Right kidney (tissue), 9 donors: ENCODE measurements at places on chromosomes 16 and 17.
A peak's percentile ranks its signal among the peaks of the same experiment; 100 is the strongest.

DNA sequence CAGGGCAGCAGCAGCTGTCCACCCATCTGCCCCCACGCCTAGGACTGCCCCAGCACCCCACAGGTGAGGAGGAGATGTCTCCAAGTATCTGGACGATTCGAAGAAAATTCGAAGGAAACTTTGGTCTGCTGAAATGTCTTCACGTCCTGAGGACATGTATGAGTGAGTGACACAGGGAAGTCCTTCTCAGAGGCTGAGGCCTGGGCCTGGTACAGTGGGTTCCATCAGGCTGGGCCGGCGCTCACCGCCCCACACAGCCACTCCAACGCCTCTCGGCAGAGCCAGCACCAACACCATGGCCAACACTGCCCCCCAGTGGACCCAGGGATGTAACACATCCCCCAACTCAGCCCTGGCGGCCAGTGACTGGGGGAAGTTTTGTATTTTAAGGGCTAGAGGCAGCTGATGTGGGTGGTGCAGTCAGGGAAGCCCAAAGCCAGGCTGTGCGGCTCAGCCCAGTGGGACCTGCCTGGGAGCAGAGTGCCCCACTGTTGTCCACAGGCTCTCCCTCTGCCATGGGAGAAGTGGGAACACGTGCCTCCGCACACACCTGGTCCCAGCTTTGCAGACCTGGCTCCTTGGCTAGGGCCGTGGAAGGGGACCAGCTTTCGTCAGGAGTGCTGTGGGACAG, 55.8 kb upstream of the FASN start:
- DNase-seq = peak; percentile 76

- no peak for DNase-seq
Measured at GRCh38 chr16:17945080-17945601, 391.4 kb downstream of the NPIPA8 start.

GRCh38 chr17:79097226-79098055, 22.8 kb downstream of the ENGASE start:
- DNase-seq = no peak

GRCh38 chr17:79781736-79782575, 4.0 kb downstream of the CBX2 start:
- DNase-seq = no peak

- no peak for DNase-seq
Measured at GRCh38 chr17:43787728-43788127, 7.5 kb downstream of the CFAP97D1 start.

DNA sequence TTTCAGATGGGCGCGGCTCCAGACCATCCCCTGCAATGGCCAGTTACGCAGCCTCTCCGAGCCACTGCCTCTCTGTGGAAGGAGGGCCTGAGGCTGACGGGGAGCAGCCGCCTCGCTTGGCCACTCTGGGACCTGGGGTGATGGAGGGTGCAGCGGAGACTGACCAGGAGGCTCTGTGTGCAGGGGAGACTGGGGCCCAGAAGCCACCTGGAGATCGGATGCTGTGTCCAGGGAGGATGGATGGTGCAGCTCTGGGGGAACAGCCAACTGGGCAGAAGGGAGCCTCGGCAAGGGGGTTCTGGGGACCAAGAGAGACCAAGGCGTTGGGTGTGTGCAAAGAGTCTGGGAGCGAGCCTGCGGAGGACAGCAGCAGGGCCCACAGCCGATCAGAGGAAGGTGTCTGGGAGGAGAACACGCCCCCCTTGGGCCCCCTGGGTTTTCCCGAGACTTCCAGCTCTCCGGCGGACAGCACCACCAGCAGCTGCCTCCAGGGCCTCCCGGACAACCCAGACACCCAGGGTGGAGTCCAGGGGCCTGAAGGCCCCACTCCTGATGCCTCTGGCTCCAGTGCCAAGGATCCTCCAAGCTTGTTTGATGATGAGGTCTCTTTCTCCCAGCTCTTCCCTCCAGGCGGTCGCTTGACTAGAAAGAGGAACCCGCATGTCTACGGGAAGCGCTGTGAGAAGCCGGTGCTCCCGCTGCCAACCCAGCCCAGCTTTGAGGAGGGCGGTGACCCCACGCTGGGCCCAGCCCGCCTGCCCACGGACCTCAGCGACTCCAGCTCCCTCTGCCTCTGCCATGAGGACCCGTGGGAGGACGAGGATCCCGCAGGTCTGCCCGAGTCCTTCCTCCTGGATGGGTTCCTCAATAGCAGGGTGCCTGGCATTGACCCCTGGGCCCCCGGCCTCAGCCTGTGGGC, 17.4 kb upstream of the ZFPM1 start:
- no peak for DNase-seq

GRCh38 chr17:13182450-13182849, 164.6 kb upstream of the ELAC2 start:
- DNase-seq = no peak

DNA sequence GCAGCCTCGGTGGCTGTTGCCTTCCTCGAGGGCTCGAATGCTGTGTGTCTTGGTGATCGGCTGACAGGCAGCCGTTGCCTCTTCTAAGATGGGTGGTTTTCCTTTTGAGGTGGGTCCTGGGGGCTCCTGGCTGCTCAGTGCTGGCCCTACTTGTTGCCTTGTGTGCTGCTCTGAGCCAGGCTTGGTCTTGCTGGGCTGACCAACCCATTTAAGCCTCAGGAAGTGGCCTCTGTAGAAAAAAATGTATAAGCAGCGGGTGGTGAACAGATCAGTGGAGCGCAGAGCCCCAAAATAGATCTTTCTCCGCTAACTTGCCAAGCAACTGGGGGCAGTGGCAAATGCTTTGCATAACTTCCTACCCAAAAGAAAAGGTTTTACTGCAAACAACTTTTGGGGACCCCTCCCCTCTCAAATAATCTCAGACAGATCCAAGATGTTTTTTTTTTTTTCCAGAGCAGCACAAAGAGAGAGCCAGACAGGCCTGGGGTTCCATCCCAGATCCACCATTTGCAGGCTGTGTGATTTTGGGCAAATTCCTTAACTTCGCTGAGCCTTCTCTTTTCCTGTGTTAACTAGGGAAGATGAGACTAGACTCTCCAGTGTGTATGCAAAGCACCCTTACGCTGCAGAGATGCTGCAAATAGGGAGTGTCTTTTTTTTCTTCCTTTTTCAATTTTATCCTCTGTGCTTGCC, 42.5 kb downstream of the PLCG2 start:
- no peak for DNase-seq

DNA sequence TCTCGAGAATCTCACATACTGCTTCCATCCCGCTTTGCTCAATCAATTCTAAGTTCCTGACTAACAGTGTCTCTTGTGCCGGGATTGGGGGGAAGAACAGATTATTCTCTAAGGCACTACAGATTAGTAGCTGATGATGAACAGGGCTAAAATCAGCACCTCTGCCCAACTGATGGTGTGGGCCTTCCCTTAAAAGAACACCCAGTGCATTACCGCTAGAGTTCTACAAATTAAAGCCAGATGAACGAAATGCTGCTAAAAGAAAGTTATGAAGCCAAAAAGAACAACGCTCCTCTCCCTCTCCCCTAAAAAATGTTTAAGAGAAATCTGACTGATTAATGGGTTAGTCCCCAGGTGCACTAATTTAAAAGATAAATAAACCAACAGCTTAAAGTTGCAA, 4.4 kb downstream of the CDC27 start:
- no peak for DNase-seq

DNA sequence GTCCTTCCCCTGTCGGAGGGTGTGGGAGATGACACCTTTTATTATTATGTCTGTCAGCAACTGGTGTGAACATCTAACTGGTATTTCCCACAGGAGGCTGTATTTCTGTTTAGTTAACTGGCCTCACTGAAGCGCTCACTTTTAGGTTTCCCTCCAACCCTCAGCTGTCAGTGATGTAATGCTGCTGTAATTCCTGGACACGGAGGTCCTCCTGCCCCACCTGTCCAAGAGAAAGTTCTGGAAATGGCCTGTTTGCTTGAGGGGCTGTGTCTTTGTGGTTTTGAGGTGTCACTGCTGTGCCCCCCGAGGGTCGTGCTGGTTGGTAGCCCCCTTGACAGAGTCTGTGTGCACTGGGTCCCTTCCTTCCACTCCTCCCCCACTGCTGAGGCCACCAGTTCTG, 11.5 kb downstream of the KCNJ12 start:
- no peak for DNase-seq

DNA sequence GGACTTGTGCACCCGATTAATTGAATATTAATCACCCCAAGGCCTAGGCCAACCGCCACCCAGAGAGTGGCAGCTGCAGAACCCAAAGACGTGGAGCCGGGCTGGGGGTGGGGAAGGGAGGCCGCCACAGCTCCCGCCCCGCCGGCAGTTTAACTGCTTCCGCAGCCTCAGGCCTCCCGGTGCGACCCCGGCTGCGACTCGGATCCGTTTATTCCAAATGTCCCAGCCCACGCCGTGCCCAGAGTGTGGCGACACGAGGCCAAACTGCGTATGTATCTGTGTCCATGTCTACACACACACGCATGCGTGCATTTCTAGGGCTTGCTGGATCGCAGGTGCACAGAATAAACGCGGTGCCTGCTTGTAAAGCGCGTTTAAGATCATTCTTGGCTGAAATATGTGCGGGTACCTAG, 802 bp upstream of the TOB1 start:
- DNase-seq = peak; percentile 93

DNA sequence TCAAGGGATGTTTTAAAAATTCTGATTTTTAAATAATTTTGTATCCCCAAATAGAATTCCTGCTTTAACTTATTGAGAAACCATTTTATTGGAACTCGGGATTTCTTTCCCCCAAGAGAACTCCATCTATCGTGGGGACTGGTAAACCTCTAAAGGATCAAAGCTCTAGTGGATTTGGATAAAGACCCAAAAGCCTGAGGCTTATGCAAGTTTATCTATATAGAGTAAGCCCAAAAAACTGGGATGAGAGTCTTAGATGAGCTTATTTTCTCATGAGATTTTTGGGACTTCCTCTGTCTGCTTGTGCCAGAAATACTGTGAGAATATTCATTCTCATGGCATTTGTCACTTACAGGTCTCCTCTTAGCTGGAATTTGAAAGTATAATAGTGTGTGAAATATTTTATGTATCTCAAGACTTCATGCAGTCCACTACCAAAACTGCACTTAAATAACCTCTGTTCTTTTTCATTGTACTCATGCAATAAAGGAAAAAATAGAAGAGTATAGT, 333.1 kb downstream of the BCAS3 start:
- no peak for DNase-seq

DNA sequence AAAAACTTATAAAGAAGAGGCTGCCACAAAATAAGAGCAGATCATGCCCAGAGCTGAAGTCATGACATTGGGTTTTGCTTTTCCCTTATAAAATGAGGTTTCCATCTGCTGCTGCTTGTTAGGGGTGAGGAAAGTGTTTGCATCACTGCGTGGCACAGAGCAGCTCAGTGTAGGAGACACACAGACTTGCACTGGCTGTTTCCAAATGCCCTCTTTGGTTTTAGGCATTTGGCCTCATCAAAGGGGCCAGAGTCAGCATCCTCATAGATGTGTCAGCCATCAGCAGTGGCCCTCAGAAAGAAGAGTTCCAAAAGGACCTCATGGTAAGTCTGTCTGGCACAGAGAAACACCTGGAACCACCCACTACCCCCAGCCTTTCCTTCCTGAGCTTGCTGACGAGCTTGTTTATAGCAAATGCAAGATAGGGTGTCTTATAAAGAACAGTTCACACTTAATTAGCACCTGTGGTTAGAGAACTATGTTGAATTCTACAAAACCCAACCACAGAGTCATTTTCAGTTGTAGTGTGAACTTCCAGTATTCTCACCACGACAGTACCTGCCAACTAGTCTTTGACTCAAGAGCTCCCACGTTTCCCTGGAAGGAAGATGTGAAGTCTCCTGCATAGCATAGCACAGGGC, 17.0 kb downstream of the VWA3A start:
- no peak for DNase-seq

- no peak for DNase-seq
Measured at GRCh38 chr16:7083096-7083495, 249.5 kb upstream of the RBFOX1 start.
